Epithelial cell of proximal tubule (primary cell): ENCODE measurements at places on chromosomes 1 and 21.
A peak's percentile ranks its signal among the peaks of the same experiment; 100 is the strongest.

- no peak for DNase-seq
Measured at GRCh38 chr1:171902527-171902926, 61.2 kb downstream of the DNM3 start.

DNA sequence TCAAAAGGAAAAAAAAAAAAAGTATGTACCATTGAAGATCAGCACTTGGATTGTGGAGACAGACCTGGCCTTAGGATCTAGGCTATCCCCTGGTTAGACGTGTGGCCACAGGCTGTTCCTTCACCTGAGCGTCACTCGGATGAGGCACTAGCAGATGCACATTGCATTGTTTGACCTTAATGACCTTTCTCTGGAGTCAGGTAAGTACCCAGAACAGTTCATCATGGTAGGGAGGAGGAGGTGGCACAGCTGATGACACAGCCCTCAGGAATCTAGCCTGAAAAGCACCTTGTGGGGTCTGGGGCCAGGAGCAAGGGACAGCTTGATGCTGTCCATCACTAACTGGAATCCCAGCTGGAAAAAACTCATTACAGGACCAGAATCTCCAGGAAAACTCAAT is 21.2 kb downstream of the NECAP2 start:
- DNase-seq, result no peak

- no peak for DNase-seq
Measured at GRCh38 chr1:206651958-206652890, 16.9 kb downstream of the DYRK3 start.

- no peak for DNase-seq
Measured at GRCh38 chr1:7069931-7070330, 284.7 kb downstream of the CAMTA1 start.

GRCh38 chr1:10665226-10665625 is 131.2 kb downstream of the CASZ1 start:
- DNase-seq, result no peak

DNA sequence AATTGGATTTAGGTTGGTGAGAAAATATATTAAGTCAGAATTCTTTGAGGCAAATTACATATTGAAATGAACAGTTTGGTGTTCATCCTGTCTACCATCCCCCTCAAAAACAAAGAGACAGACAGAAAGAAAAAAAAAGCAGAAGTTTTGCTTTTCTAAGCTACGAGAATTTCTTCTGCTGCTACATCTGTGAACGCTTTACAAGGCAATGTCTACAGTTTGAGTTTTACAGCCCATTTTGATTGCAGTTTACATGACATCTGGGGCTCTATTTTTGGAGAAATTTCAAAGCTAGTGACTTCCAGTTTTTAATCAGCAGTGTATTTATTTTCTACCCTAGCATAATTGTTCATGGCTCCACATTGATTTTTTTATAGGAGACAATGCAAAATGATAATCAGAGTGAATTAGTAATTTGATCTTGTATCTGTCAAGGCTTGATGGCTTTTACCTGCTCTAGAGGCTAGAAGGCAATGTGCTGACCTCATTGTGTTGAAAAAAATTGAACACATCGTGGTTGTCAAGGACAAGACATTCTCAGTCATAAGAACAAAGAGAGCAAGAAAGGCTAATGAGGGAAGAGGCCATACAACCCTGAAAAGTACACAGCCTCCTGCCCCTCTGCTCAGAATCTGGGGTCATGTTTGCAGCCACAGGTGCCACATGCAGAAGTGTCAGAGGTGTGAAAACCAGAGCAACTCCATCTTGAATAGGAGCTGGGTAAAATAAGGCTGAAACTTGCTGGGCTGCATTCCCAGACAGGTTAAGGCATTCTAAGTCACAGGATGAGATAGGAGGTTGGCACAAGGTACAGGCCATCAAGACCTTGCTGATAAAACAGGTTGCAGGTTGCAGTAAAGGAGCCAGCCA is 201.0 kb upstream of the CAMK1G start:
- DNase-seq, result no peak

- DNase-seq, result no peak
Measured at GRCh38 chr1:29649189-29650040, 413.1 kb downstream of the PTPRU start.

DNA sequence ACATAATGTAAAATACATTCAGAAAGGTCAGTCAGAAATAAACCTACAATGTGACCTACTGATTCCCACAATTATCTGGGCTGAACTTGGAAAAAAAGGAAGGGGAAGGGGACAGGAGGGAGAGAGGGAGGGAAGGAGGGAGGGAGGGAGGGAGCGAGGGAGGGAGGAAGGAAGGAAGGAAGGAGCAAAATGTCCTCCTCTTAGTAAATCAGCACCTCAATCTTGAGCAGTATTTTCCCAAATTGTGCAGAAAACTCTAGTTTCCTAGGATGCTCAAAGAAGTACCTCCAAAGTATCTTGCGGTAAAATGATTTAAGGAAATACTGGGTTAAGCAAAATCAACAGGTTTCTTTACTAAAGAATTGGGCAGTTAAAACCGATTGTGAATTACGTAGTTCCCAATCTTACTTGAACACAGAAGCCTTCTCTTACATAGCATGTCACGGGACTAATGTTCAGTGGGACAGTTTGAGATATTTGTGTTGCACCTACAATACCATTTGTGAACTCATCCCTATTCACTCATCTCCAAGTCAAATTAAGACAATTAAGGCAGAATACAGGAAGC is 51.0 kb upstream of the ASPM start:
- no peak for DNase-seq

GRCh38 chr1:206797534-206798383 is 25.5 kb upstream of the IL10 start:
- DNase-seq, result no peak

DNA sequence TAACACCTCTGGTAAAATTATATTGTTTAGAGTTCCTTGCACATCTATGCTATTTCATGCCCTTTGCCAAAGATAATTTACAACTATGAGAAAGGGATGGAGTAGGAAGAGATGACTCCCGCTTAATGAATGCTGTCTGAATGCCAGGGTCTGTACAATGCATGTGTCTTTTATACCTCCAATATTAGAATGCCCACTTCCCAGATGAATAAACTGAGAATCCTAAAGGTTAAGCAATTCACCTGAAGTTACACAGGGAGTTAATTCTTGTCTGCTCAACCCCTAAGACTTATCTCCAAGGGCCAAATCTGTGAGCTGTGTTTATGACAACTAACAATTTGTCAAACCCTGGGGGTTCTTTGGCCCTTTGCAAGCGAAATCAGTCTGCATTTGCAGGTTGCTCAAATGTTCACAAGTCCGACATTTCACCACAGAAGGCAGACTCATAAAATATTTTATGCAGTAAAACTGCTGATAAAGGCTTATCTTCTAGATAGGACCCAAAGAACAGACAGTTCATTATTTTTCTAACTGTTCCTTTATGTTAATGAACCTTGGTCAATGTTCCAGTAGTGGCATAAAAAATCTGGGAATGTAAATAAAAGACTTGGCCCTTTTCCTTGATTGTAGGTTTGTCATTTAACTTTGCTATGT is 50.2 kb upstream of the ATP1A1 start:
- DNase-seq, result no peak

GRCh38 chr1:161260376-161261260 is 2.1 kb downstream of the PCP4L1 start:
- DNase-seq, result no peak

GRCh38 chr1:224707843-224708725 is 92.0 kb downstream of the CNIH3 start:
- no peak for DNase-seq

DNA sequence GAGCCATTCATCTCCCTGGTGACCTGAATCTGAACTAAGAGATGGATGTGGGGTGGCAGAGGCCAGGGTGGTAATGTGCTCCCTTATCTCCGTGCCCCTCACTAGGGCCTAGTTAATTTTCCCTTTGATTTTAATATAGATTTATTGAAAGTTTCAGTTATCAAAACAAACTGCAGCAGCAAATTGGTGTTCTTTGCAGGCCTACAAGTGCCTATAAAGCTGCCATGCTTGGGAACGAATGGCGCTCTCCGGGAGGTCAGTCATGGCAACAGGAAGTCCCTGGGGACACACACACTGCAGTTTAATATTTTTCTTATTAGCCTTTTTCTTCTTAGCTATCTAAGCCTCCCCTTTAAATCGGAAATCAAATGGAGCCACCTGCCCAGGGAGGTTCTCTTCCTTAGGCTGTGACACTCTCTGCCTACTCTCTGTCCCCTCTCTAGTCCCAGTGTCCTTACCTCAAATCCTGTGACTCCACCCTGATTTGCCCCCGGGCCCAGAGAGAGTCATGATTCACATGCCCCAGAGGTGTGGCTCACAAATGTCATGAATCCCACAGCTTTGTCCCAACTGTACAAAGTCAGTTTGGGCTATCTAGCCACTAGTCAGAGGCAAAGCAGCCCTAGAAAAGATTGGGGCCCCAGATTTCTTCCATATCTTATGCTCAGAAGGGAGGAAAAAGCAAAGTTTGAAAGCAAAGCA is 4.3 kb upstream of the ERI3 start:
- DNase-seq, result no peak

DNA sequence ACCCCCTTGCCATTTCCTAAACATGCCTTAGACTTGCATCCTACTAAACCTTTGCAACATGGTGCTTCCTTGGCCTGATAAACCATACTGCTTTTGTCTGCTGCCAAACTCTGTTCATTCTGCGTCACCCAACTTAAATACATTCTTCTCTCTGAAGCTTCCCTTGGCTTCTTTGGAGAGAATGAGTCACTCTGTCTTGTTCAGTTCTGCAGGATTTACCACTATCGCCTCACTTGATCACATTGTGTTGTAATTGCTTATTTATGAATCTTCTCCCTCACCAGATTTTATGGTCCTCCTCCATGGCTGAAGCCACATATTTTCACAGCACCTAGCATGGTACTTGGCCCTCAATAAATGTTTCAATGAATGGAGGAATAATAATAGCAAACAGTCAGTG is 21.7 kb upstream of the TUT4 start:
- DNase-seq, result no peak

GRCh38 chr1:58447886-58448285 is 98.6 kb downstream of the OMA1 start:
- DNase-seq, result no peak

GRCh38 chr1:236808564-236809130 is 13.6 kb downstream of the MTR start:
- peak; percentile 9 for DNase-seq

GRCh38 chr1:26541816-26542711 is 12.5 kb downstream of the RPS6KA1 start:
- DNase-seq, result no peak
